Activated naive CD4-positive, alpha-beta T cell treated with anti-CD3 and anti-CD28 coated beads, Interleukin-2, amount 50 U/mL, for 72 hours (primary cell): ENCODE measurements at places on chromosomes 3 and 15. TPM values are rescaled to one million over a fixed set of nuclear protein-coding genes. Genes with fewer than 3 reads are reported as not detected.

Gene EDC3
- 56.4 TPM for total RNA-seq

Gene KCNAB1
- total RNA-seq, result not detected

Gene IQCF2
- not detected for total RNA-seq

Gene ATR
- total RNA-seq, result 45.0 TPM

Gene CCDC54
- total RNA-seq, result not detected

Gene ELP6
- 43.4 TPM for total RNA-seq

Gene A4GNT
- not detected for total RNA-seq

Gene ADGRG7
- total RNA-seq, result not detected

Gene HIGD2B
- 0.68 TPM for total RNA-seq

Gene SSUH2
- total RNA-seq, result not detected

Gene COL8A1
- 0.07 TPM for total RNA-seq
